Stimulated activated CD8-positive, alpha-beta memory T cell treated with anti-CD3 and anti-CD28 coated beads, Interleukin-15, amount 100 ng/mL, for 48 hours (primary cell): ENCODE measurements at places on chromosomes 13 and 19.

DNA sequence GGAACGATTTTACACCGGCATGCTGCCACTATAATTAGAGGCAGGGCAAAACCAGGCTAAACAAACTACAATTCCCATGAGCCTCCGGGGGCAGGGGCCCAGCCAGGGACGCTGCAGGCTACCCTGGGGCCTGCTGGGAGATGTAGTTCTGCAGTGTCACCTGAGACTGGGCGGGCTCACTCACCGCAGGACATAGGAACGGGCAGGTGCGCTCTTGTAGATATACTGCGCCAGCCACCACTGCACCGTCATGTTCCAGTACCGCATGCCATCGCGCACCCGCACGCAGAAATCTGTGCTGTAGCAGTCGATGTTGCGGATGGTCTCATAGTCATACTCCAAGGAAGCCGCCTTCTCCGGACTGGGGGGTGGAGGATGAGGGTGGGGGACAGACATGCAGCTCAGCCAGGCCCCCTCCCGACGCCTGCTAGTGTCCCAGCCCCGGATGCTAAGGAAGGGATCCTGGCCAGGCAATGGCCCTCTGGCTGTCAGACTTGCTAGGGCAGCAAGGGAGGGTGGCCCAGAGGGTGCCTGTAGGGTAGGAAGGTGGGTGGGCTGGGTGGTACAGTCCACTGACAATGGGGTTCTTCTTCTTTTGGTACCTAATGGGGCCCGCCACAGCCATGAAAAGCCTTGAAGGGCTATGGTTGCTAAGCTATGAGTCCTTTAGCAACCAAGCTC is 5.8 kb upstream of the TMC4 start:
- DNase-seq = no peak

- DNase-seq = no peak
Measured at GRCh38 chr13:27662738-27663470, 41.2 kb downstream of the POLR1D start.

- no peak for DNase-seq
Measured at GRCh38 chr13:66546534-66547379, 683.4 kb downstream of the PCDH9 start.

DNA sequence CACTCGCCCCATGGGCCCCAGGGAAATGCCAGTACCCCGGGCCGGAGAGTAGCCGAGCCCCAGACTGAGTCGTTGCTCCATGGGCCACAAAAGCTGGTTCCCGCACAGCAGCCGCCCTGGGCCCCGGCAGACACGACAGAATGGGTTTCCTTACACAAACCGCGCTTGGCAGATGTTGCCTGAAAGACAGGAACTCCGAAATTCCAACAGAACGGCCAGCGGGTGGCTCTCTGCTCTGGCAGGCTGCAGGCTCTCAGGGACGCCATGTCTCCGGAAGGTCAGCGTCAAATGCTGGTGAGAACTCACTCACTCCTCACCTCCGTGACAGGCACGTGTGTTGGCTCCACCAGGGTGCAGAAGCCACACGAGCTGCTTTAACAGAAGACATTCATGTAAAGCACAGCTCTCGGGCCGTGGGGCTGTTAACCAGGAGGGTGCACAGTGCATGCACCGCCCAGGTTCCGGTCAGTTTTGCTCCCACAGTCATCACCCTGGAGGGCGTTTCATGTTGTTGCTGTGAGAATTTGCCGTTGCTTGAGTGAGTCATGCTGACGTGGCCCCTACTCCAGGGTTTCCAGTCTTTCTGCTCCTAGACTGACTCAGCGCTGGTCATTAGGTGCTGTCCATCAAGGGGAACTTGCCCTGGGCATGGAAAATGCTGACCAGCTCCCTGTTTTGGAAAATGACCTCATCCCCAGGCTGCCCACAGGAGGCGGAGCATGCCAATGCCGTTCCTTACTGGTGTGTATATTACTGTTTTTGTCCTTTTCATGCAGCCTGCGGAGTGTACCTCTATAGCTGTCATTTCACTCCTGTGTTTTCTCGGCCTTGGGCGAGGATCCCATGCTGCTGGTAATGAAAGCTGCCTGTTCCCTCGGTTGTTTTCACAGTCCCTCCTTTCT is 44.8 kb downstream of the ANKRD10 start:
- DNase-seq = peak; percentile 11

- peak; percentile 75 for DNase-seq
Measured at GRCh38 chr19:18478545-18479311, 40.8 kb upstream of the ISYNA1 start.

DNA sequence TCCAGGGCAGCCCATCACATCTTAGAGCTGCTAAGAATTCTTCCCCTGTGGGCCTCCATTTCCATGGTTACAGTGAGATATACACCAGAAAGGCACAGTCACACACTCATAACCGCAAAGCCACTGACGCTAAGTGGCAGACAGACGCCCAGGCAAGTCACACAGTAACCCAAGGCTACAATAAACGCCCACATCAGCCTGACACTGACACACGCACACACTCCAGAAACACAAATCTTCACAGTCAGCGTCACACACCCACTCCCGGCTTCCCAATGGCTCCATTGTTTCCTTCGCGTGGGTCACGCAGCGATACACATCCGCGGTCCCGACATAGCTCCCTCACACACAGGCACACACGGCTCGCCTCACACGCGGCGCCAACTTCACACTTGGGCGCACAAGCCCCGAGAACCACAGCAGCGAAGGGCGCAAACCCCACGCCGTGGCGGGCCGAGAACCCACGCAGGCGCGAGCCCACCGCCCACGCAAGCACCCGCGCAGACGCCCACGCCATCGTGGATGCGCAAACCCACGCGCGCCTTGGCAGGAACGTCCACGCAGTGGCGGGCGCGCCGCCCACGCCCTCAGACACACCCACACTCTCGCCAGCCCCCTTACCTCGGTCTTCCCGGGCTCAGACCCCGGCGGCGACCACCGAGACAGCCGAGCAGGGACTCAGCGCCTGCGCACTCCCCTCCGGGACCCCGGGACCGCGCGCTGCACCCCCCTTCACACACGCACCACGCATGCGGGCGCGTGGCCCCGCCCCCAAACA is at the start of gene ZNF667:
ZNF667 (minus strand) TSS at position 695 of the 778 bp plus-strand sequence. CDS start 14,975 bp downstream, outside the sequence.
- peak; percentile 16 for DNase-seq
